Mesothelial cell of epicardium (in vitro differentiated cells): ENCODE measurements at places on chromosomes 1 and 21. TPM values are rescaled to one million over a fixed set of nuclear protein-coding genes. Genes with fewer than 3 reads are reported as not detected.

DNA sequence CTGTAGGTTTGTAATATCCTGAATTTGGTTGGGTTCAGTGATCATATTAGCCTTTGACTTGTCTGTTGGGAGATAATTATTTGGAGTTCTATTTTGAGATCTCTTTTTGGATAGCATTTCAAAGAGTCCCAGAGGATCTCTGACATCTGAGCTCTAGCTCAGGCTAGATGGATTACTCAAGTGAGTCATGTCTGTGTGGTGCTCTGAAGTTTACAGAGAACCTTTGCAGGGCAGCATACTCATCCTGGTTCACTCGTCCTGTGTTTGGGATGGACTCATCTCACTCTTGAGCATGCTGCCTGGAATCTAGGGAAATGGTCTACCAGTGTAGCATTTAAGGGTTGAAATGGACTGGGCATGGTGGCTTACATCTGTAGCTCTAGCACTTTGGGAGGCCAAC is 29.4 kb upstream of the BMP8A start:
- DNase-seq, result no peak

DNA sequence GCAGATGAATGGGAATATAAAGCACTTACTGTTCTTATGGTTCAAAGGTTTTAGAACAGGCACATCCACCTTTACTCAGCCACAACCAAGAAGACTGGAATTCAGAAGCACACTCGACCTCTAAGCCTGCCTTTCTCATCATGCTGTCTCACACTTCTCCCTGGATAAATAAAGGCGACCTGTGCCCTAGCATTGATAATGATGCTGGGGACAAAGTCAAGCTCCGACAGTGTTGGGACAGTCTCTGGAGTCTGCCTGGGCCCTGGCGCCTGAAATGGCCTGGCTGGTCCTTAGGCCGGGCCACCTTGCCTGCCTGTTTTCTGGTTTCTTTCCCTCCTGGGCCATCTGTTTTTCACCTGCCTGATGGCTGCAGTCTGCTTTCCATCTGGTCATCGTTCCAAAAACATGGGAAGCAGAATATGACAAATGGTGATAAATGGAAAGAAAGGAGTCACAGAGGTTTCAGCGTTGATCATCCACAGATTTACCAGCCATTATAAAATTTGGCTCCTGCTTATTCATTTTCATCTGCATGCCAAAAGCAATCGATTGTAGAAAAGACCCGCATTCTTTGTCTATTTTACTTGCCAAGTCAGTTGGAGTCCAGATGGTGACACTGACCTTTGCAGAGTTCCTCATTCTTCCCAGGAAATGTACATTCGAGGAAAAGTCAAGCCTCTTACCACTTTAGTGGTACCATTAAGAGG is 91.2 kb upstream of the KCNJ15 start:
- no peak for DNase-seq

DNA sequence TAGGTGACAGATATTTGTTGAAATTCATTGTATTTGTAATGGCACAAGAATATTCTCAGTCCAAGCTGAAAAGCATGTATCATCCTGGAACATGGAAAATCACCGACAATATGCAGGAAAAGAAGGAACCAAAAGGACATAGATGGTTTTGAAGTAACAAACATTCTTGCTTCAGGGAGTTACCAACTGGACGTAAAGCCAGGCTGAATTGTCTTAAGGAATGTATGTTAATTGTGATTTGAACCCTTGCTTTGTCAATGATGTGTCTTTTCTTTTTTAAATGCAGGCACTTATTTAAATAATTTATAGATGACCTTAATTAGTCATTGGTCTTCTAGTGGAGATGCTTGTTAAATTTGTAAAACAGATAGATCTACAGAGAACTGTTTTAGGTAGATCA is 489.4 kb upstream of the ZP4 start:
- no peak for DNase-seq

GRCh38 chr21:15752763-15753407 is 23.1 kb downstream of the USP25 start:
- DNase-seq, result no peak

DNA sequence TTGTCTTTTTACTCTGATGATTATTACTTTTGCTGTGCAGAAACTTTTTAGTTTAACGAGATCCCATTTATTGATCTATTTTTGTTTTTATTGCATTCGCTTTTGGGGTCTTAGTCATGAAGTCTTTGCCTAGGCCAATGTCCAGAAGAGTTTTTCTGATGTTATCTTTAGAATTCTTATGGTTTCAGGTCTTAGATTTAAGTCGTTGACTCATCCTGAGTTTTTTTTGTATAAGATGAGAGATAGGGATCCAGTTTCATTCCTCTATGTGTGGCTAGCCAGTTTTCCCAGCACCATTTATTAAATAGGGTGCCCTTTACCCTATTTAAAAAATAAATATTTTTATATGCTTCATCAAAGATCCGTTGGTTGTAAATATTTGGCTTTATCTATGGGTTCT is 13.2 kb downstream of the MAN1C1 start:
- DNase-seq, result no peak

GRCh38 chr21:44901391-44902074 is 19.2 kb downstream of the ITGB2 start:
- no peak for DNase-seq

- DNase-seq, result no peak
Measured at GRCh38 chr1:213905344-213905743, 82.4 kb upstream of the PROX1 start.

DNA sequence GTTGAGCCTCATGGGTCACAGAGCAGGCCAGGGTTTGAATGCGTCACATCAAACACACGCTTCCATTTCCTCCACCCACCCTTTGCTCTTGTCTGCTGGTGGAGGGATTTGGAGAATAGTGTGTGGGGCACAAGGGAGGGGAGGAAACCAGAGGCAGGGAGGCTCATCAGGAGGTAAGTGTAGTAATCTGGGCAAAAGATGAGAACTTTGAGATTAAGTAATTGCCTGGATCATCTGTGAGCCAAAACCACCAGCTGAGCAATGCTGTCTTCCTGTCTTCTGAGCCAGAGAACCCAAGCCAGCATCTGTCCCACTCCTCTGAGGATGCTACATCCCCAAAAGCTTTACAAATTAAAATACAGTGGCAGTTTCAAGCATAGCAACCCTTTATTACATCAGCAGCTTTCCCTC is 45.2 kb downstream of the C8B start:
- DNase-seq, result no peak

DNA sequence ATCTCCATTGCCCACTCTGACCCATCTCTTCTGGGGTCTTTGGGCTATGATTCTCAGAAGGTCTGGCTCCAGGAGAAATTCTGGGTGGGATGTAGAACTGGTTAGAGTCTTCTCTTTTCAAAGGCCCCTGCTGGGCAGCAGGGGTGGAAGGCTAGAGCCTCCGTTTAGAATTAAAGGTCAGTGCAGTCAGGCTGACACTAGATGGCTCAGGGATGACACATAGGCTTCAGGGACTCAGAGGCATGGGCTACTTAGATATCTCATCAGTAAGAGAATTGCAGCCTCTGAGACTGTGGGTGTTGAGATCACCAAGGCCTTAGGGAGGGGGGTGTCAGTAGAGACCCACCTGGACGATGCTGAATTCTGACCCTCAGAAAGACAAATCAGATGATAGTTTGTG is 12.6 kb upstream of the PPM1J start:
- DNase-seq, result no peak

DNA sequence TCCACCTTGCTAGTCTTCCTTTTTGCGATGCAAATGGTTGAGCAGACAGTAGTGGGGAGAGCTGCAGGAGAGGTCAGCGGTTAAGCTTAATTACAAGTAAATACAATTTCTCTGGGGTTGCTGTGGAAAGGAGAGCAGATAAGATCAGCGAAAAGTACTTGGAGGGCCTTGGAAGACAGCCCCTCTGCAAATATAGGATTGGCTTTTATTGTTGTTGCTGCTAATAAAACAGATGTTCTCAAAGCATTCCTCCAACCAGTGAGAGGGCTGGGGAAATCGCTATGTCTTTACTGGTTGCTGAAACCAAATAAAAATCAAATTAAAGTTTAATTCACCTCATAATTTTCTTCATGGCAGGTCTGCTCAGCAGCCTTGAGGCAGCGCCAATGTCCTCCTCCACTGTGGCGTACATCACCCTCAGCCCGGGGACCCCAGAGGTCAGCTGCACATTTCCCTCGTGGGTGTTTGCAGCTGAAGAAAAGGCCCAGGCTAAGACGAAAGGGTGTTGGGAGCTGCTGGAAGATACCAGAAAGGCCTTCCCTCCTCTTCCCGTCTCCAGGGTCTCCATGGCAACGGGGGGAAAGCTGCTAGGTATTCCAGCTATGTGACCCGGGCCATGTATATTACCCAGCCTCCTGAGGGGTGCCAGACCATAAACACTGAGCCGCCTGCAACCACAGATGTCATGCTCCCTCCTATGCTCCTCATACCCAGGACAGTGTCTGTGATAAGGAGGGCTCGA is 54.6 kb upstream of the POU2F1 start:
- DNase-seq, result peak; percentile 50

- DNase-seq, result no peak
Measured at GRCh38 chr1:10514490-10515235, 39.9 kb downstream of the PEX14 start.

GRCh38 chr1:22925111-22925510 is 47.6 kb downstream of the LACTBL1 start:
- no peak for DNase-seq

DNA sequence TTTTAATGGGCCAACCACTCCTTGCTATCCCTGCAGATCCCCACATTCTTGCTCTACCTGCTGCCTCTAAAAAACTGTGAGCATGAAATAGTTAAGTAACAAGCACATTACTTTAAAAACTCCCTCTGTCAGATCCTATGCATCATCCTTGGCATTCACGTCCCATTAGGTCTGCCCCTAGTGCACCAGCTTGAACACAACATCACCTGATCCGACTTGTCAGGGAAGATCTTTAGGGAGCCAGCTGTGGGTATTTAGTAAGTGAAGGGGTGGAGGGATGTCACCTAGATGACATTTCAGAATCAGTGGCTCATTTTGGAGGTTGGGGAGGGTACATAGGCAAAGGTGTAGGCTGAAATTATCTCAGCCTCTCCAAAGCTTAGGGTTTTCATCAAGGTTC is 33.5 kb downstream of the RXRG start:
- DNase-seq, result no peak

- DNase-seq, result no peak
Measured at GRCh38 chr1:152926091-152926490, 17.7 kb downstream of the IVL start.

The RGL1 gene
- total RNA-seq, result 30.5 to 34.0 TPM (median 31.3 TPM) in 3 replicates

GRCh38 chr1:35085421-35085820 is 6.2 kb downstream of the ZMYM1 start:
- DNase-seq, result no peak

The KIF2C gene
- 17.1 to 20.4 TPM (median 18.2 TPM) in 3 replicates for total RNA-seq

DNA sequence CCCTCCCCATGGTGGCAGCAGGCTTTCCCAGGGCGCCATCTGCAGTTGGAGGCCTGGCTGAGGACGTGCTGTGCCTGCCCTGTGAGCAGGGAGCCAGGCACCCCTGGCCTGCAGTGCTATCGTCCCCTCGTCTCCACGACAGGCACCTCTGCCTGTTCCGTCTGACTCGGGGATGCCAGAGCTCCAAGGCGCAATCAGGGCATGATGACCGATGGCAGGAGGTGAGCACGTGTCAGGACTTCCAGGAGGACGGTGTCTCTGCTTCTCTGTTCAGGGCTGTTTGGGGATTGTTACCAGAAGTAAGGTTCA is 125.2 kb downstream of the PCBP3 start:
- DNase-seq, result peak; percentile 38

The TNN gene
- 2.0 to 2.2 TPM (median 2.0 TPM) in 3 replicates for total RNA-seq
